ENCODE measurements at places on chromosomes 5 and 9.

DNA sequence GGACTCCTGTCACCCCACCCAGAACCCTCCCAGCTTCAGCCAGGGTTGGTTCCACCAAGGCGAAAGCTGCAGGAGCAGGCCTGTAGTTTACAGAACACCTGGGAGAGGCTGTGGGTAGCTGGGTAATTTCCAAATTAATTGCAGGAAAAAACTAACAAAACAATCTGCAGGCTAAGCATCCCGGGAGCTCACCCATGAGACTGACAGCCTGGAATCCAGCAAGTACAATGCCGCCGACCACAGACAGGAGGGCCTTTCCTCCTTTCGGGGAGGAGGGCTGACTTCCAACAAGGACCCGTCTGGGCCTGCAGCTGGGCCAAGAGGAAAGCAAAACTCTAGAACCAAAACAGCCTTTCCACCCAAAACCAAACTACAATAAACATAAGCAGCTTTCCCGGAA is 10.3 kb downstream of the FOXE1 start:
- no peak for DNase-seq

- no peak for DNase-seq
These were observed 77.4 kb downstream of the C7 start for GRCh38 chr5:40986666-40987065.

DNA sequence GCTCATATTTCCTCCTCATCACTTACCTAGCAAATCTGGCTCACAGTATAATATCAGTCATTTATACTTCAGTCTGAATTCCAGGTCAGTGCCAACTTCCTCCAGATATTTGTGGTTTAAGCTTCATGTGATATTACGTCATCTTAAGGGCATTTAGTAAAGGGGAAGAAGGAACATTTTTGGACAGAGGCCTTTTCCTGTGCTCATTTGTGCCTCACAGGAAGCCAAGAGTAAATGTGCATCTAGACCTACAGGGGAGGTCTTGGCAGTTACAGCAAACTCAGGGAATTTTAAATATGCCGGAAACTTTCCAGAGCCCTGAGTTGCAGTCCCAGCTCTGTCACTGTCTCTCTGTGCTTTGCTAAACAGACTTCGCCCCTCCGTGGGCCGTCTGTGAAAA is 12.3 kb upstream of the KCNIP1 start:
- no peak for DNase-seq

- DNase-seq, result no peak
These were observed 14.1 kb upstream of the TNFAIP8 start for GRCh38 chr5:119341452-119342349.

All from NCI-H1930 (cell line).